Cortex of kidney (tissue), 1 donor: ENCODE measurements at places on chromosomes 16 and 17.

DNA sequence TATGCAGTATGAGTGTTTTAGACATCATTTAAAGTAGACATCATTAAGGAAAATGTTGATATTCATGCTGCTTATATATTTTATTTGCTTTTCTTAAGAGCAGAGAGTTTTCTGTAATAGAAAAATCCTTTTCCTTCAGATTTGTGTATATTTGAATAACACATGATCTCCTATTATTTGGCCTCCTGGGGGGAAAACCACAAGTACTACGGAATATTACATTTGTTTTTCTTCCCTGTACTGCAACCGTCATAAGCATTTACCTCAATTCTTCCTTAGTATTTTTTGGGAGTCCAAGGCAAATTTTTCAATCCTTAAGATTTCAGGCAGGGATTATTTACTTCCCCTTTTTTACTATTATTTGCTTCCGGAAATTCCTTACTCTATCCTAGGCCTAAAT is 6.0 kb downstream of the RSPRY1 start:
- no peak for DNase-seq

- DNase-seq = peak; percentile 33
These were observed at the start of gene LRRC59 for GRCh38 chr17:50397111-50397918. Gene LRRC59 (minus strand): TSS chr17:50397523. CDS start chr17:50397317, 206 bp downstream.

DNA sequence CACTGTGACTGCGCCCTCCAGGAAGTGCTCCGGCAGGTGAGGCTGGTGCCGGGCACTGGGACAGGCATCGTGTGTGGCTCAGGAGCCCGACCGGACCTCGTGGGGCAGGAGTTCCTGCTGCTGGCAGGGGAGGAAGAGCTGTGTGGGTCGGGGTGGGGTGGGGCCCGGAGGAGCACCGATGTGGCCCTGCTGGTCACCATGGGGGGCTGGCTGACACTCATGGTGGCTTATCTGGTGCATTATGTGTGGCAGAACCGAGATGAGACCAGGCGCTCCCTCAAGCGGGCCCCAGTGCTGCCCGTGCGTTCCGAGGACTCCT is 16.8 kb downstream of the LRRC3C start:
- DNase-seq = no peak

DNA sequence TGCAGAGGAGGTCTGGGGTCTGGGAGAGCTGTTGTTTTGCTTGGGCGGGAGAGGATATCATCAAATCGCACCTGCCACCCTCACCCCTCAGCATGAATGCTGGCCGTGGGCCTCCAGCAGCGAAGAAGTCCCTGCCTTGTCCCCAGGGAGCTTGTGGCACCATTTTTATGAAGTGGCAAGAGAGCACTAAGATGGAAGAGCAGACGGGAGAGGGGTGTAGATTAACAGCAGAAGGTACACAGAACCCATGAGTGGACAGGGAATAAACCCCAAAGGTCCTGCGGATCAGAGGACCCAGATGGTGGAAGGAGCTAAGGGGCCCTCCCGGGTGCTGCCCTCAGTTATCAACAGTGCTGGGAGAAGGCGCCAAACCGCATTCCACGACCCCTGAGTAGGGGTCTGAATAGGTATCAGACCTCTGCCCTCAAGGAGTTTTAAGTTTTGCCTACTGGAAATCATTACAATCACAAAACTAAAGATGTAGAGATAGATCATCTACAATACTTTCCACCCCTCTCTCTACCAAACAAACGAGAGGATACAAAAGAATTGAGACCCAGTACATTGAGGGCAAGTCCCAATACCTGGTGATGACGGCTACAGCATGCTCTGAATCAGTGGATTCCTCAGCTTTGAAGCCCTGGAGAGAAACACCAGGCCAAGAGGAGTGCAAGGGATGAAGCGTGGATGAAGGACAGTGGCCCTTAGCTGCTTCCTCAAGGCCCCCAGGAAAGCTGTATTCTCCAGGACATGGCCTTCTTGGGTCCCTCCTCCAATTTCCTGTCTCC is 60.2 kb downstream of the CCDC182 start:
- no peak for DNase-seq

DNA sequence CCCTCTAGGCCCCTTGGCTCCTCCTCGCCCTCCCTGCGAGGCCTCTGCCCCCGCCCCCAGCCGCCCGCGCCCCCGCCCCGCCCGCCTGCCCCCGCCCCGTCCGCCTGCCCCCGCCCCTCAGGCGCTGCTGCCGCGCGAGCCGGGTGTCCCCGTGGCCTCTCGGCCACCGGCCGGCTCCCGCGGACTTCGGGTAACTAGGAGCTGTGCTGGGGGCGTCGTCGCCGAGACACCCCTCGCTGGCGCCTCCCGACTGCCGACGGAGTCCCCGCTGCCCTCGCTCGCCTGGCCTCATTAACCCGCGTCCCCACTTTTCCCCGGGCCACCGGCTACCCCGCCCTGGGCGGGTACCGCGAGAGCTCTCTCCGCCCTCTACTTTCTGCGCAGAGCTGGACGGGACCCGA is at the start of gene TLCD1:
Gene TLCD1, minus strand, starts transcription at position 8 of the 401 bp plus-strand sequence. CDS start 136 bp downstream, outside the sequence.
- DNase-seq = no peak

DNA sequence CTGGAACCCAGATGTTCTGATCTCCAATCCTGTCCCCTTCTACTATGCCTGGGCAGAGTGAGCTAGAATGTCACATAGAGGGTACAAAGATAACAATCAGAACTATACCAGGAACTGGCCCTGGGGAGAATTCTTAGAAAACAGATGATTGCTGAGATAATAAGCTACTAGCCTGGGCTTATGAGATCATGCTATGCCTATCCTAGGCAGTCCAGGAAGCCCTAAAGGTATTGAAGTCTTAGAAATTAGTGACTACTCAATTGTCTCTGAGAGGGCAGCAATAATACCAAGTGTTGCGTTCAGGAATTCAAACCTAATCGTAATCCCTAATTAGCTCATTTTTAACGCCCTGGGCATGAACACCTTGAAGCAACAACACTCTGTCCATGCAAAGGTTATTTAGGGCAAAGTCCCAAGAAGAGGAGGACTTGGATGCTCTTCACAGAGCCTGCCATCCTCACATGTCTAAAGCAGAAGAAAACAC is 77.1 kb downstream of the MMD start:
- DNase-seq = no peak

DNA sequence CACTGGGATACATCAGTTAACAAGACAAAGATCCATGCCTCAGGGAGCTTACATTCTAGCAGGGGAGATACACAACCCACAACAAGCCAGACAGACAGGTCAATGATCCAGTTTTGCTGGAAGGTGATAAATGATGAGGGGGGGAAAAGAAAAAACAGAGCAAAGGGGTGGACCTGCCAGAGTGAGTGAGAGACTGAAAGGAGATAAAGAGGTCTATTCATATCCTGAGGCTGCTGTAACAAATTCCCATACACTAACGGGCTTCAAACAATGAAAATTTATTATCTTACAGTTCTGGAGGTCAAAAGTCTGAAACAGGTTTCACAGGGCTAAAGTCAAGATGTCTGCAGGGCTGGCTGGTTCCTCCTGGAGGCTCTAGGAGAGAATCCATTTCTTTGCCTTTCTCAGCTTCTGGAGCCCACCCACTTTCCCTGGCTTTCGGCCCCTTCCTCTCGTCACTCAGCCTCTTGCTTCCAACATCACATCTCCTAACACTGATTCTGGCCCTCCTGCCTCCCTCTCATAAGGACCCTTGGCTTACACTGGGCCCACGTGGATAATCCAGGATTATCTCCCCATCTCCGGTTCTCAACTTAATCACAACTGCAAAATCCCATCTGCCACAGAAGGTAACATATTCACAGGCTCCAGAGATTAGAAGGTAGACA is 81.5 kb downstream of the GAS7 start:
- no peak for DNase-seq

GRCh38 chr16:3511286-3512180 is 10.7 kb downstream of the CLUAP1 start:
- DNase-seq = no peak

- DNase-seq = no peak
These were observed 15.0 kb downstream of the TRIM25 start for GRCh38 chr17:56898874-56899273.

GRCh38 chr17:32319548-32319905 is 22.4 kb downstream of the C17orf75 start:
- DNase-seq = no peak

GRCh38 chr17:559551-560431 is 154.8 kb downstream of the VPS53 start:
- DNase-seq = no peak

GRCh38 chr17:77858291-77859034 is 100.0 kb upstream of the TNRC6C start:
- no peak for DNase-seq

DNA sequence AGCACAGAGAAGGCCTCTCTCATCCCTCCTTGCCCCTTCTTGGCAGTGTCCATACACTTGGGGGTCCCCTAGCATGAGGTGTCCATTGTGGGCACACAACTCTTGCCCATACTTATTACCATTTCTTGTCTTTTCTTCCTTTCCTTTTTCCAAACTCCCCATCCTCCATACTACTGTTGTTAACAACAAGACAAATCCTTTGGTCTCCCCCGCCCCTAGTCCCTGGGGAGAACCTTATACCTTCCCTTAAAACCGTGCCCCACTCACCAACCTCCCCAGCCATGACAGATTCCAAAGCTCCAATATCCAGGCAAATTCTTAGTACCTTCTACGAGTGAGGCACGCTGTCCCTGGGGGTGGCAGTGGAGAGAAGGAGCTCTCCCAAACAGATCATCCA is 82.9 kb downstream of the GAS7 start:
- no peak for DNase-seq

DNA sequence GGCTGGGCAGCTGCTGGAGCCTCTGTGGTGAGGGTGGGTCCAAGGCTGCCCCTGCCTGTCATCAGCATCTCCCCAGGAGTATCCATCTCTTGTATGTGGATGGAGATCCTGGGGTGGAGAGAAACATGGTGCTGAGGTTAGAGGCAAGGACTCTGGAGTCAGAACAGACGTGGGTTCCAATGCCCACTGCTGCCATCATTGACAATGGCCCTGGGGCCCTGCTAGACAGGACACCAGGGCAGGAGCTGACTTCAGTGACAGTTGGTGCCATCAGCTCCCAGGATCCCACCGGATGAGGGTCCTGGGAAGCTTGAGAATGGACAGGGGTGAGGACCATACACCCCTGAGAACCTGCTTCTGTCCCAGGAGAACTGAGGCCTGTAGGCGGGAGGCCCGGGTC is 15.6 kb downstream of the MYLK3 start:
- DNase-seq = no peak

DNA sequence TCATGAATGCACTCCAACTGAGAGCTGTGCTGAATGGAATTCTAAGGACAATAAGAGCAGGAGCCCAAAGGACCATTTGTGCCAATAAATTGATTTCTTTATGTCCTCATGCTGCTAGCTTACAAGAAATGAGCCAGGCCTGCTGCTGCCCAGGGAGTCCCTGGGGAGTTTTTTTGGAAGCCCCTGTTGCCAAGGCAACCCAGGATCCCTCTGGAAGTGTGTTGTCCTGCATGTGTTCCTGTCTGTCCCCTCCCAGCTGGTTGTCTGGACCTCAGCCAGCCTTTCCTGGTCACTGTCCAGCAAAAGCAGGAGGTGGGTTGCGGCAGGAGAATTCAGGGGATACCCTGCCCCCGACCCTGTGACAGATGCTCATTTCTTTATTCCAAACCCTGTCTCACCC is 51.0 kb upstream of the GPRC5B start:
- DNase-seq = no peak

GRCh38 chr16:58034128-58034685 is 8.7 kb downstream of the MMP15 start:
- no peak for DNase-seq

DNA sequence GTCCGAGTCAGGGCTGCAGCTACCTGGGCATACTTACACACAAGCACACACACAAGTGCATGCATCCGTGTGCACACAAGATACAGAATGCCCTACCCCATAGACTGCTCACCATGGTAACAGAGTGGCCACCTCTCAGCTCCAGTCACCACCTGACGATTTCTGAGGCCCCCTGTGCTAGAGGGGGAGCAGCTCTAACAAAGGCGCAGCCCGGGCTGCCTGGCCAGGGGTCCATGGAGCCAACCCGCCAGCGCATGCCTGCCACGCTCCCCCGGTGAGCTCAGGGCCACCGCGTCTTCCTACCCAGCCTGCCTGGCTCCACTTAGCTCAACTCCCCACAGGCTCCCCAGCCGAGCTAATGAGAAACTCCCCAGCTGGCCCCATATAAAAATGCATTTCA is 75.5 kb downstream of the ZNF423 start:
- DNase-seq = no peak

DNA sequence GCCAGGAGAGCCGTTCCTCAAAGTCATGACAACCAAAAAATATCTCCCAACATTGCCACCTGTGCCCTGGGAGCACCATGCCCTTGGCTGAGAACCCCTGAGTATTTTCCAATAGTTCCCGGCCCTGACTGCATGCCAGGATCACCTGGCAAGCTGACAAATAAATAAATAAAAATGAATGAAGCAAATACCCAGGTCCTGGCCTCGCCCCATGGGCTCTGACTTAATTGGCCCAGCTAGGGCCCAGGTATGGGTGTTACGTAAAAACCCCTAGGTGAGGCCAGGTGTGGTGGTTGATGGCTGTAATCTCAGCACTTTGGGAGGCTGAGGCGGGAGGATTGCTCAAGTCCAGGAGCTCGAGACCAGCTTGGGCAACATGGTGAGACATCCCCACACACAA is 2.7 kb upstream of the C16orf74 start:
- DNase-seq = no peak

DNA sequence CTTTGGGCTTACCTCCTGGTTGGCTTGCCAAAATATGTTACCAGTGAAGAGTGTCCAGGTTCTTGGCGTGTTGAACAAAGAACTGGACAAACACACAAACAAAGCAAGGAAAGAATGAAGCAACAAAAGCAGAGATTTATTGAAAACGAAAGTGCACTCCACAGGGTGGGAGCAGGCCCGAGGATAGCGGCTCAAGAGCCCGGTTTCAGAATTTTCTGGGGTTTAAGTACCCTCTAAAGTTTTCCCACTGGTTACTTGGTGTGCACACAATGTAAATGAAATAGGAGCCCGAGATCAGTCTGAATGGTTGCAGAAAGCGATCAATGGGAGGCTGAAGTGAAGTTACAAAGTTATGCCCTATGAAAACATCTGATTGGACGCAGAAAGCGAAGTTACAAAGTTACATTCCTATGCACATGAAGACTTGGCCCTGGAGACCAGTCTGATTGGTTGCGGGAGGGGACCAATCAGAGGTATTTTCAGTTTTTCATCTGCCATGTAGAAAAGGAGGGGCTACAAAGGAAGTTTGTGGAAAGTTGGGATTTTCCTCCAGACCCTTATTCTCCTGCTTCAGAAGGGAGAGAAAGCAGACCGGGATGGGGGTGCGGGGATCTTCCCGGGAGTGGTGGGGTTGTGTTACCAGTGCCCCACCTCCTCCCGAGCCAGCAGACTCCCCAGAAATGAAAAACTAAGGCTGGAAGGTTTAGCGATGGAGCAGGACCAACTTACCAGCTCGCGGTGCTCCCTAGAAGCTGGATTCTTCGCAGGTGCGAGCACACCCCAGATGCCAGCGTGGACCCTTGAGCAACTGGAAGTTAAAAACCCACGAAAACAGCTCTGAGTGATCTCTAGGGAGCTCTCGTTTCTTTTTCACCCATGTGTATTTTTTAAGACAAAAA is at the start of gene SLFN12:
Gene SLFN12, minus strand, starts transcription at position 325 of the 899 bp plus-strand sequence. CDS start 9,472 bp downstream, outside the sequence.
- DNase-seq = no peak

GRCh38 chr17:56131431-56131830 is 21.8 kb upstream of the ANKFN1 start:
- DNase-seq = no peak

- no peak for DNase-seq
These were observed 15.2 kb downstream of the MED24 start for GRCh38 chr17:40038882-40039513.
